ENCODE measurements at places on chromosomes 5 and 9. TPM values are rescaled to one million over a fixed set of nuclear protein-coding genes. Genes with fewer than 3 reads are reported as not detected.

The NRARP gene
- 8.3 TPM for polyA plus RNA-seq

The MARCHF11 gene
- 3.2 TPM for polyA plus RNA-seq

The SPATA31C1 gene
- polyA plus RNA-seq, result 0.71 TPM

The KIF4B gene
- 0.14 TPM for polyA plus RNA-seq

The PCDHB16 gene
- 4.4 TPM for polyA plus RNA-seq

The SCGB3A2 gene
- polyA plus RNA-seq, result 0.28 TPM

The NAIP gene
- 15.5 TPM for polyA plus RNA-seq

The FOXD1 gene
- polyA plus RNA-seq, result 7.9 TPM

The HARS1 gene
- polyA plus RNA-seq, result 66.4 TPM

The TMEM8B gene
- 39.5 TPM for polyA plus RNA-seq

The CD14 gene
- 7.9 TPM for polyA plus RNA-seq

The FAT2 gene
- 7.2 TPM for polyA plus RNA-seq

The PCDHB13 gene
- 5.0 TPM for polyA plus RNA-seq

The GMCL2 gene
- polyA plus RNA-seq, result not detected

The PHF24 gene
- polyA plus RNA-seq, result 0.21 TPM

The OSTF1 gene
- 25.7 TPM for polyA plus RNA-seq

The ELOVL7 gene
- polyA plus RNA-seq, result 12.9 TPM

The SLC36A3 gene
- not detected for polyA plus RNA-seq

The NIPAL4 gene
- 0.68 TPM for polyA plus RNA-seq

The FCN1 gene
- polyA plus RNA-seq, result 3.1 TPM

The MEIKIN gene
- not detected for polyA plus RNA-seq

The SLCO6A1 gene
- not detected for polyA plus RNA-seq

The RPL35 gene
- 1,347 TPM for polyA plus RNA-seq

The TMOD1 gene
- 0.55 TPM for polyA plus RNA-seq

The ADAMTS12 gene
- polyA plus RNA-seq, result 14.6 TPM

The SLC26A2 gene
- 21.1 TPM for polyA plus RNA-seq
